ENCODE measurements at places on chromosomes 6 and 20. TPM values are rescaled to one million over a fixed set of nuclear protein-coding genes. Genes with fewer than 3 reads are reported as not detected.

The MRPL2 gene
- 52.2 TPM for total RNA-seq

The NFS1 gene
- total RNA-seq = 13.7 TPM

The TBXT gene
- not detected for total RNA-seq

DNA sequence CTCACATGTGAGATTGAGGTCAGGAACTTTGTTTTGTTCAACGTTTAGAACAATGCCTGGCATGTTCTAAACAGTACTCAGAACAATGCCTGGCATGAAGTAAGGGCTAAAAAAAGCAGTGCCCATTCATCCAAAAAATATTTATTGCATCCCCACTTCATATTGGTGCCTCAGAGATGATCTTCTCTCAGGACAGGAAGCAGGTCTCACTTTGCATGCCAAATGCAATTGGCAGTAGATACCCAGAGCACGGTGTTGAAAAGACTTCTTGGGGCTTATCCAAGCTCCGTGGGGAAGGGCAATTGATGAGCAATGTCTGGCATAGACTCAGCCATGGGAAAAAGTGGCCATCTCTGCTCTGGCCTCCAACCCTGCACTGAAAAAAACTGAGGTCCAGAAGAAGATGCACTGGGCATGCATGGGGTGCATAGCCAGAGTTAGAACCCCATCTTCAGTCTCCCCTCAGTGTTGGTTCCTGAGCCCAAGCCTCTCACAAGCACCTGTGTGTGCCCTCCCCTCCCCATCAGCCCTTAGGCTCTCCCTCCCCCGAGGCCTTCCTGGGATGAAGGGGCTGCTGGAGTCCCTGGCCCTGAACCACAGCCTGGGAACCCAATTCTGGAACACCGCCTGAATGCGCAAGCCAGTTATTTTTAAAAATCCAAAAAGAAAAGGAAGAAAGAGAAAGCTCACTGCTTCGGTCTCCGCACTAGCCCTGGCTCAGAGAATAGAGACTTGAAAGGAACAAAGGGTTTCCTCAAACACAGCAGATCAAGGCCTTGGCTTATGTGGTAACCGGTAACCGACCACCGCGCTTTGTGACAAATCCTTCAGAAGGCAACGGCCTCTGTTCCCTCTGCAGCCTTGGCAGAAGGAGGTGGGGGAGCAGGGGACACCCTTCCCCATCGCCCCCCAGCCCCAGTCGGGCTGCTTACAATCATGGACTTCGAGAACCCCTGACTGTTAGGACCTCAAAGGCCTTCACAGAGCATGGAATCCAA lies 78.5 kb upstream of the SIRPA start:
- DNase-seq = no peak
- no peak overlapping the region for H3K27ac ChIP-seq
- H3K36me3 ChIP-seq = no peaks in the 10 kb centered on the region
- H3K27me3 ChIP-seq = peaks cover 45% of the 10 kb centered on the region
- peaks cover 5% of the 10 kb centered on the region for H3K4me1 ChIP-seq

GRCh38 chr6:31541059-31541657 lies 645 bp downstream of the DDX39B start:
- H3K4me1 ChIP-seq = peaks cover 32% of the 10 kb centered on the region
- H3K36me3 ChIP-seq = peaks cover 36% of the 10 kb centered on the region
- peak overlapping the region; percentile 98 for H3K27ac ChIP-seq
- peak overlapping the region; percentile 99 for H3K4me3 ChIP-seq

DNA sequence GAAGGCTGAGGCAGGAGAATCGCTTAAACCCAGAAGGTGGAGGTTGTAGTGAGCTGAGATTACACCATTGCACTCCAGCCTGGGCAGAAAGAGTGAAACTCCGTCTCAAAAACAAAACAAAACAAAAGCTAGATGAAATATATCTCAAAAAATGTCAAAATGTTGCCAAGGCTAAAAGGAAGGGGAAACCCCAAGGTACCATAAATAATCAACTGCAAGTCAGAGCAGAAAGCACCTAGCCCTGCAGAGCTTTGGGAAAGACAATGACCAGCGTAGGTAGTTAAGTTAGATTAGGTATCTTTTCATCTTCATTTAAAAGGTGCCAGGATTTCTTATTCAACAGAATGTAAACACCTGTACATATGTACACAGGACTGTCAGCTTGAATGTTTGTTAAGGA lies 33.0 kb downstream of the AKIRIN2 start:
- peak overlapping the region; percentile 86 for H3K27ac ChIP-seq
- DNase-seq = no peak
- peaks cover 17% of the 10 kb centered on the region for H3K36me3 ChIP-seq

GRCh38 chr6:146351018-146351417 lies 192.6 kb upstream of the RAB32 start:
- DNase-seq = no peak
- no peaks in the 10 kb centered on the region for H3K27me3 ChIP-seq
- peaks cover 12% of the 10 kb centered on the region for H3K4me1 ChIP-seq
- H3K27ac ChIP-seq = no peak overlapping the region
- H3K36me3 ChIP-seq = no peaks in the 10 kb centered on the region
- no peak overlapping the region for H3K4me3 ChIP-seq

DNA sequence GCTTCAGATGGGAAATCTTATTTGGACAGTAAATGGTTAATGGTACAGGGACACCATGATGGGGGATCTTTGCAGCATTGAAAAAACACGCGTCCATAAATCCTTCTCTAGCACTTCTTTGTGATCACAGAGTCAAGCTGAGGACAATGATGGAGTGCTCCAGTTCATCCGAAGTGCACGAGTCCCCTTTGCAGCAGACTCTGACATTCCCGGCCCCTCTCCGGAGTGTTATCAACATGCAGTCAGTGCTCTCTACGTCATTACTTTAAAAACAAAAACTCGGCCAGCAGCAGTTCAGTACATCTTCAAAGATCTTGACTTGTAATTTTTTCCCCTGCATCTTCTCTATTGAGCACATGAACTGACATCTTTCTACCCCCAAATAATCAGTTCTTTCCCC lies 185.5 kb upstream of the AKAP12 start:
- no peak for DNase-seq
- no peak overlapping the region for H3K4me3 ChIP-seq
- H3K4me1 ChIP-seq = no peaks in the 10 kb centered on the region
- H3K27ac ChIP-seq = no peak overlapping the region

GRCh38 chr6:107805504-107805903 lies 18.6 kb downstream of the SCML4 start:
- peaks cover 15% of the 10 kb centered on the region for H3K4me1 ChIP-seq
- H3K4me3 ChIP-seq = no peak overlapping the region
- no peak overlapping the region for H3K27ac ChIP-seq
- H3K36me3 ChIP-seq = peaks cover 2% of the 10 kb centered on the region

DNA sequence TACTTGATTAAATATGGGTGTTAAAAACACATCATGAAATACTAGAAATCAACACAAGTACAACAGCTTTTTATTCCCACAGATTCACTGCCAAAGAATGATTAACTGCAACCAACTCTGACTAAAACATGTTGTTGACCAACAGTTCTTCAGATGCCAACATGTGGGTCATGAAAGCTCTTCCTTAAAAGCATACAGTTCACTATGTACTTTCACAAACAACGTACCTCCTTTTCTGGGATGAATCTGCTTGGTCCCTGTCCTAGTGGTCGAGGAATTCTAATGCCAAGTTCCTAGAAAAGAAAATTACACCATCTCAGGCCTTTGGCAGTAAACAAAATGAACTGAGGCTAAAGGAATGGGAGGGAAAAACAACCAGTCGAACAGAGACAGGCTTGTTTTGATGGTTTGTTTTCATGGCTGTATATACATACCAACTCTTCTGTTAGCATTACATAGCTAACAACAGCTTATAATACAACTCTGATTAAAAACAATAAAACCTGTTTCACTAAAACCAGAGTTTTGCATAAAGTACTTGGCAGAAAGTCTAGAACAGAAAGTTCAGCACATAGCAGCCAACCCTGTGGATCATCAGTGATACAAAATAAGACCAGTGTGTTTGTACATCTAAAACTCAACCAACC lies 92.5 kb downstream of the SESN1 start:
- H3K36me3 ChIP-seq = peaks cover 6% of the 10 kb centered on the region
- peaks cover 38% of the 10 kb centered on the region for H3K4me1 ChIP-seq
- no peaks in the 10 kb centered on the region for H3K27me3 ChIP-seq
- no peak for DNase-seq
- H3K4me3 ChIP-seq = no peak overlapping the region

GRCh38 chr20:62914970-62915457 lies 11.3 kb downstream of the DIDO1 start:
- no peak for DNase-seq
- H3K27me3 ChIP-seq = no peaks in the 10 kb centered on the region
- H3K27ac ChIP-seq = peak overlapping the region; percentile 67
- H3K36me3 ChIP-seq = peaks cover 8% of the 10 kb centered on the region
- peaks cover 40% of the 10 kb centered on the region for H3K4me1 ChIP-seq

DNA sequence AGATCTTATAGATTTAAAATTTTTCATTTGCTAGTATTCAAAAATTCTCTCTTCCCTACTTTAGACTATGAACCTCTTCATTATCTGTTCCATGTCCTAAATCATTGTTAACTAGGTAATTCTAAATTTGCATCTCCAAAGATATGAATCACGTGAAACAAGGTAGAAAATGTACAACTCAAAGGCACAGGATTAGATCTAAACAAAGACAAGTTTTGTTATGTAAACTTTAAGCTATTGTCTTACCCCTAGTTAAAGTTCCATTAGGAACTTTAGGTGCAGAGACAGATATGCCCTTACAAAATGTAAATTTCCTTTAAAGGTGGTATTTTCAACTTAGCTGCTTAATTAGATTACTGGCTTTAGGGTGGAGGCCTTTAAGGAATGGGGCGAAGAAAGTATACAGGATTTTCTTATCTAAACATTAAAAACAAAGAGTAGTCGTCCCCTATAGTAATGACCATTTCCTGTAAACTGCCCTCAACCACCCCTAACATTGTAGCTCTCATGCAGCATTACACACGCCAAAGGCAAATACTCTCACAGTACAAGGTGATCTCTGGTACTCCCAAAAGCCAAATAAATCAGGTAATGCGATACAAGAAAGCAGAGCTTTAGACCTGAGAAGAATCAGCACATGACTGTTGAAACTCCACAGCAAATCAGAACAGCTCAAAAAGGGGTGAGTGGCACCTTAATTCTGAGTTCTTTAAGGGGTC lies 57.4 kb upstream of the MRAP2 start:
- H3K27ac ChIP-seq = peak overlapping the region; percentile 33
- peaks cover 31% of the 10 kb centered on the region for H3K4me1 ChIP-seq
- no peak overlapping the region for H3K4me3 ChIP-seq
- H3K36me3 ChIP-seq = peaks cover 3% of the 10 kb centered on the region
- no peaks in the 10 kb centered on the region for H3K27me3 ChIP-seq

DNA sequence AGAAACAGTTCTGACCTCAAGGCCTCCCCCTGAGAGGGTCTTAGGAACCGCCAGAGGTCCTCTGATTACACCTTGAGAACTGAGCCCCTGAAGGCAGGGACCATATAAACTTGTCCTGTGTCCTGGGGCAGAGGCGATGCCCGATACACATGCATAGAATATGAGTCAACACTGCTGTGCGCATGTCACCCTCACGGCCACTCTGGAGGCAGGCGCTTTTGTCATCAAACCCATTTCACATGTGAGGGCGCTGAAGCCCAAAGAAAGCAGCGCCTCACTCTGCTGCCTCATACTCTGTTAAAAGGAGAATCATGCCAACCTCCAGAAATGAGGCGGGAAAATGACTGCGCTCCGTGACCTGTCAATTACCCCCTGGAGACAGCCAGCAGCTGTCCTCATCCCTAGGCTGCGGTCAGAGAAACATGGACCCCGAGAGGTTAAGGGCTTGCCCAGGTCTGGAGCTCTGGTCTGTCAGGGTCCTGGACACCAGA lies 158.3 kb downstream of the GRM4 start:
- H3K4me1 ChIP-seq = peaks cover 45% of the 10 kb centered on the region
- H3K36me3 ChIP-seq = peaks cover 1% of the 10 kb centered on the region
- peaks cover 47% of the 10 kb centered on the region for H3K27me3 ChIP-seq
- no peak for DNase-seq

All from progenitor cell of endocrine pancreas (in vitro differentiated cells).